ENCODE measurements at places on chromosomes 2 and 18.

- DNase-seq, result no peak
Measured at GRCh38 chr2:207423886-207424285, 105.9 kb upstream of the CREB1 start.

DNA sequence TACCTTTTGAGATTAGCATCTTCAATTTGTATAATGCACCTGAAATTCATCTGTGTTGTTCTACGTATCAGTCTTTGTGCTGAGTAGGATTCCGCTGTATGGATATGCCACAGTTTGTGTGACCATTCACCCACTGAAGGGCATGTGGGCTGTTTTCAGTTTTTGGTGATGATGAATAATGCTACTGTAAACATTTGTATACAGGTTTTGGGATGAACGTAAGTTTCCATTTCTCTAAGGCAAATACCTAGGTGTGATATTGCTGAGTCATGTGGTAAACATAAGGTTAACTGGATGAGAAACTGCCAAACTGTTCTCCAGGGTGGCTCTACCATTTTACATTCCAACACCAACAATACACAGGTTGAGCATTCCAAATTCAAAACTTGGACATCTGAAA is 35.1 kb downstream of the CABYR start:
- DNase-seq, result no peak

DNA sequence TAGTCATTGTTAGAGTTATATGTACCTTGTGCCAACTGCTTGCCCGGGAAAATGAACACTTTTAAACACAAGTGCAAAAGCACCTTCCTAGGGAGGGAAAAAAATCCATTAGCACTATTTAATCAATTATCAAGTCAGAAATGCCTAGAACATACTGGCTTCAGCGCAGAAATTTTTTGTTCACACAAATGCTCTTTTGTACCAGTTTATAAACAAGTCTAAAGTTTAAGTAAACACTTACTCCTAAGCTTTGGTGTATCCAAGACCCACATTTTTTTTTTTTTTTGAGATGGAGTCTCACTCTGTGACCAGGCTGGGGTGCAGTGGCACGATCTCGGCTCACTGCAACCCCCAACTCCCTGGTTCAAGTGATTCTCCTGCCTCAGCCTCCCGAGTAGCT is 30.6 kb downstream of the GFPT1 start:
- DNase-seq, result no peak

GRCh38 chr18:49041435-49042245 is 90.9 kb upstream of the SMAD7 start:
- peak; percentile 62 for DNase-seq

GRCh38 chr2:172013396-172013795 is 13.6 kb downstream of the METAP1D start:
- no peak for DNase-seq

DNA sequence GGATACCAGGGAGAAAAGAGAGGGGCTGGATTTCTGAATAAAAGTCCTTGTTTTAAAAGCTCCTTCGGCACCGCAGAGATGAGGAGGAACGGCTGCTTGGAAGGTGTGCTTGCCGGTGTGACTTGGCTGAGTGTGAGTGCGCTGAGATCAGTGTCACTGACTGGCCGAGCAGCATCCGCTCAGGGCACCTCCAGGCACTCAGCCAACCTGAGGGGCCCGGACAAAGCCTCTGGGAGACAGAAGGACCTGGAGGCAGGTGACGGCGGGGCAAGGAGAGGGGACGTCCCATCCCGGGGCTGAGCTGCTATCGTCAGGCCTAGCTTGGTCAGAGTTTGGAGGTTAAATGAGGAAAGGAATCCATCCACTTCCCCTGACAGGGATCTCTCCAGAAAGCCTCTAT is 16.8 kb upstream of the ALLC start:
- no peak for DNase-seq

All from activated CD4-positive, alpha-beta T cell treated with anti-CD3 and anti-CD28 coated beads, Interleukin-2, amount 50 U/mL, for 1 hour (primary cell).